ENCODE measurements at places on chromosomes 2 and 18.

GRCh38 chr2:113755035-113755834 is 1.2 kb downstream of the SLC35F5 start:
- DNase-seq, result no peak

GRCh38 chr2:26483516-26483915 is 5.6 kb upstream of the OTOF start:
- DNase-seq, result no peak

DNA sequence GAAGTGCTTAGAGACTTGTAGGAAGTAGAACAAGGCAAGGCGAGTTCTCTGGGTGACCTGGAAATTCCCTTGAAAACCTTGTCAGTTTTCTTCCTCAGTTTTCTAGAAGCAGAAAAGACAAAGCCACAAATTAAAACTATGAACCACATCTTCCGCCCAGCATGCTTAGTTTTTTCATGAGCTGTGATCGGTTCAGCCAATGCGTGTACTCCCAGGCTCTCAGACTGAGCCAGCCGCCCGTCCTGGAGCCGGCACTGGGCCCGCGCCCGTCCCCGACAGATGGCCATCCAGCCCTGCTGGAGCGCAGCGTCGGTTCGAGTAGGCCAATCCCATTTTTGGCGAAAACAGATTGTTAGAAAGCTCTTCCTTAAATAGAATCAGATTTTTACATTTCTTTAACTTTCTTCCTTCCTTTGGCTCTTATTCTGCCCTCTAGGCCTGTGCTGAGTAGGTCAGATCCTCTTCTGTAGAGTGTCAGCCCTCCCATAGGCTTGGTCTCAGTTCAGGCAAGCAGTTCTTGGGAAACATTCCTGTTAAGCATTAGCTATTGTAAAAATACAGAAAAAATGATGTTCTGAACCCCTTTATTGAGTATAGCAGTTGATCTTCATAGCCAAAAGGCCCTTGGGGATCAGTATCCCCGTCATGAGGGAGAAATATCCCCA is 112.5 kb downstream of the NCK2 start:
- DNase-seq, result peak; percentile 54

GRCh38 chr2:184004289-184004947 is 593.9 kb upstream of the ZNF804A start:
- no peak for DNase-seq

- no peak for DNase-seq
These were observed 57.1 kb upstream of the TWIST2 start for GRCh38 chr2:238790833-238791230.

GRCh38 chr2:20515290-20516220 is 68.7 kb downstream of the RHOB start:
- DNase-seq, result no peak

- DNase-seq, result no peak
These were observed 17.5 kb upstream of the TNS1 start for GRCh38 chr2:218020281-218020680.

DNA sequence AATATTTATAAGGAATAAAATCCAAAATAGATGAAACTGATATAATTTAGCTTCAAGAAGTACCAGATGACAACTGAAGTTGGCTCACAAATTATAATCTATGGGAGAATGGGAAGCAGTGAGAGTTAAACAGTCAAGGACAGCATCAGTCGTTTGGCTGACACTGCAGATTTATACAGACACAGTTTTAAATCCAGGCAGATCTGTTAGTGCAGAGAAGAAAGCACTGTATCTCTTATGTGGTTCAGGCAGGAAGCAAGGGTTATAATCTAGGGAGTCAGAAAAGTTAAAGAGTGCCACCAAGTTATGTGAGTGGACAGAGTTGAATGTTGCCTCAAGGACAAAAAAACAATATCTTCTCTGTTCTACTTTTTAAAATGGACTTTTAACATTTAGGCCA is 880.2 kb downstream of the TSN start:
- no peak for DNase-seq

DNA sequence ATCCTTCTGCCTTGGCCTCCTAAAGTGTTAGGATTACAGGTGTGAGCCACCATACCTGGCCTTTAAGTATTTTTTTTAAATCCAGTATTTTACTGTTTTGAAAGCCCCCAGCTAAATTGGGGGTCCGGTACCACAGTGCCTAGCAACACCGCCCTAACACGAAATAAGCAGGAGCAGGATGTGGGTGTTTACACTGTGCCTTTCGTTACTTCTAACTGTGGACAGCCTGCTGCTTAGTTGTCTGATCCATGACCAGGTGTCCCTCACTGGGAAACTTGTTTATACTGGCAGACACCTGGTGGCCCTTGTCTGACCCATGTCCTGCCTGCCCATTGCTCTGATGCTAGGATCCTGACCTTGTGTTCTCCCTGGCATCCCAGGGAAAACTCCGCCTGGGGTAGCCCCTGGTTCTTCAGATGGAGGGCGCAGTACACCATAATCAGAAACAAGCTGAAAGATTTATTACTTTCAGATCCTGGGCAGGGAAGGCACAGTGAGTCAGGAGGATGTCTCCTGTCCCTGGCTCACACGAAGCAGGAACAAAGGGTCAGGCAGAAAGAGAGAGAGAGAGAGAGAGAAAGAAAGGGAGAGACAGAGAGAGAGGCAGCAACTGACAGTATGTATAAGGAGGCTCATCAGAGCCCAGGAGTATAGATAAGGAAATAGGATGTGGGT is 55.7 kb downstream of the NCAPH start:
- no peak for DNase-seq

GRCh38 chr18:62091487-62092120 is 95.3 kb downstream of the PIGN start:
- no peak for DNase-seq

DNA sequence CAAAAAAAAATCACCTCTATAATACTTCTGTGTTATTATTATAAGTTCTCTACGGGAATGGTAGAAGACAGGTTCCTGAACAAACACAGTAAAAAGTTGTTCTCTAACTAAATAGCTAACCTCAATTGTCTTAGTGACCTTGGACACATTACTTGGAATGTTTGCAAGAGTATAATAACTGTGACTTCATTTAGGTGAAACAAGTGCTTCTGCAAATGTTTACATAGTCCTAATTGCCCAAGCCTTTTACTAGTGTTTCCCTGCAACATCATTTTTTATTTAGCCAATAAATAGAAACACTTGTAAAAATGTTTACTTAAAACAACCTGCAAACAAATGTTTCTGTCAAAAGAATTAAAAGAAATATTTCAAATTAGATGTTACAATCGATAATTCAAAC is 9.9 kb downstream of the PLEKHM3 start:
- no peak for DNase-seq

- DNase-seq, result no peak
These were observed 158.0 kb downstream of the RAPGEF4 start for GRCh38 chr2:172893671-172894070.

GRCh38 chr2:240785424-240786335 is 34.3 kb downstream of the KIF1A start:
- DNase-seq, result no peak

- DNase-seq, result no peak
These were observed 159.9 kb downstream of the BARD1 start for GRCh38 chr2:214649440-214650205.

DNA sequence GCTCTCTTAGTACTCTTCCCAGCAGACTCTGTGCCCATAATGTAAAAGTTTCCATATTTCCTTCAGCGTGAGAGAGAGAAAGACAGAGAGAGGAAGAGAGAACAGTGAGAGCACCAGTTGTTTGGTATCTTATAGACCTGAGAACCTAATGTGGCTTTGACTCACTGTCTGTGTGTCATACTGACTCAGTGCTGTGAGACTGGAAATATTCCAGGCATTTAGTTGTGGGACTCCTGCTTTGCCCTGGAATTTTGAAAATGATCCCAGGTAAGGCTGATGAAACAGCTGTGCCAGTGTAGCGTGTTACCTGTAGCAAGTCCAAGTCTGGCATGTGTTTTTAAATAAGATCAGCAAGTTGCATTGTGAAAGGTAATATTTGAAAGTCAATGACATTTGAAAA is 87.9 kb upstream of the KCNH7 start:
- DNase-seq, result no peak

GRCh38 chr2:151478011-151478410 is 68.3 kb downstream of the RIF1 start:
- DNase-seq, result no peak

GRCh38 chr2:230777721-230778120 is 65.1 kb downstream of the CAB39 start:
- DNase-seq, result no peak

DNA sequence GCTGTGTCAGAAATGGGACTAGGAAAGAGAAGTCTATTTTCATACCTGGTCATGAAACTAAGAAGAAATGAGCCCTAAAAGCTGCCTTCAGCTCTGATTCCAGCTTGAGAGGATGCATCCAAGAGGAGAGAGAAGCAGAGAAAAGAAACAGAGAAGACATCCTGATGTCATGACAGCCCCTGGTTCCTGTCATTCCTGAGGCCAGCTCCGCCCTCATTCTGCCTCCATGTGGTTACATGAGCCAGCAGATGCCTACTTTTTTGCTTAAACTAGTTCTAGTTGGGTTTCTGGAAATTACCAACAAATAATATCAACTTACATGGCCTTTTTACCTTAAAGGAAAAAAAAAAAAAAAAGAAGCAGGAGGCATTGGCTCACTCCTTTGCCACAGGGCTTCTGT is 14.1 kb upstream of the ACKR3 start:
- DNase-seq, result no peak

DNA sequence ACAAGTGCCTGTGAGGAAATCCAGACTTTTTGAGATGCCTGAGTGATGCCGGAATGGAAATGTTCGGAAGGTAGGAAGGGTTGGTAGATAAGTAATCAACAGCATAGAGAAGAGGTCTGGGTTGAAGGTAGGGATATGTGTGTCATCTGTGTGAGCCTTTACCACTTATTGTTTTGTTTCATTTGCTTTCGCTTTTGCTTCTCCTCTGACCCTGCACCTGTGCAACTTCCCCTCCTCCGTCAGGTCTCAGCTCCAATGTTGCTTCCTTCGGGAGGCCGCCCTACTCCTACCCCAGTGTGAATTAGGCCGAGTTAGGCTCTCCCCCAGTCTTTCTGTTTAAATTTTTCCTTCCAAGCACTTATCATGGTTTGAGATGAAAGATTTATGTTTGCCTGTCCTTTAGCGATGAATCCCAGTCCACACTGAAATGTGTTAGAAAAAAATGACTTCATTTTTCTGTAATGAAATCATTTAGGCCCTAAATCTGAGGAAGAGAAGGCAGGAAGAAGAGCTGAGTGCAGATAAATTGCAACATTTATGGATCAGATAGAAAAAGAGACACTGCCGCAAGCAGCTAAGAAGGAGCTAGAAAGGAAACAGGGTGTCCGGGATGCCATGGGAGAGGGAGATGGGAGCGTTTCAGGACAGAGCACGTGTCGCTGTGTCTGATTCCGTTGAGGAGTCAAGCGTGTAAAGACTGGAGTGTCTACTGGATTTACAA is 139.6 kb upstream of the PELI1 start:
- no peak for DNase-seq

DNA sequence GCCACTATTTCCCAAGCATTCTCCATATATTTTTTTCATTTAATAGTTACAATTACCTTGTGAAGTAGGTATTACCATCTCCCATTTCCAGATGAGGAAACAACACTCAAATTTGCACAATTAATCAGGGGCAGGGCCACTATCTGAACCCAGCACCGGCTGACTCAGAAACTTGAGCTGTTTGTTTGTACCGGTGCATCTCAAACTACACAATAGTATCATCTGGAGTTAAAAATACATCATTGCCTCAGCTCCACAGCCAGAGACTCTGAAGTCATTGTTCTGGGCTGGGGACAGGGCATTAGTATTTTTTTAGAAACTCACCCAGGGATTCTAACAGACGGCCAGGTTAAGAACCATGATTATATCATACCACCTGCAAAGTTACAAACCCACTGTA is 55.9 kb downstream of the CDCA7 start:
- DNase-seq, result no peak

GRCh38 chr18:59719544-59720181 is 22.4 kb upstream of the CCBE1 start:
- DNase-seq, result no peak

DNA sequence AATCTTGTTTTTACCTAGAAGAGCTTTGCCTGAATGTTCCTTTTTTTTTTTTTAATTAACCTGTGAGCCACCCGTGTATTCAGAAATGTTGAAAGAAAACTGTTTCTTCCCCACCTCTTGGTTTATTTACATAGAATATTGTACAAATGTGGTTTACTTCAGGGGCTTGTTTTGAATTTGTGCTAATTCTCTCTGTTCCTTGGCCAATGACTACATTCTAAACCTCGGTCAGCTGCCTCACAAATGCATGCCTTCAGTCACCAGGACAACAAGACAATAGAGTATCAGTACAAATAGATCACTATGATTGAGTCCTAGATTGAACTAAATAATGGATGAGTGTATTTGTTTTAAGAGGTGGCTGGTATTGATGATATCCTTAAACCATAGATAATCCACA is 36.0 kb downstream of the AGFG1 start:
- no peak for DNase-seq

DNA sequence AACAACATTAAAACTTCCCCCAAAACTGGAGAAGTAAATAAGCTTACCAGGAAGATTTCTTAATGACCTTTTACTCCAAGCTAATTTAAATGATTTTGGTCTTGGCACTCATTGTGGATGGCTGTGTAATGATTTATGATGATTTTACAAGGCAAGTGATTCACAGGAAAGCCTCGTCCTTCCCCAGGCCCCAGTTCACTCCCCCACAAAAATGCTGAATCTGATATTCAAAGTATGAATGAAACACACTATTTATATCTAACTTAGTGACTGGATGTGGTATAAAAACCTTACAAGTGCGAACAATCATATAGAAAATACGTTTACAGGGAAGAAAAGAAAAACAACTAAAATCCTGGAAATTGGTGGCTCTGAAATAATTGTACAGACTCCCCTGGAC is 49.8 kb downstream of the ZNF516 start:
- DNase-seq, result no peak

DNA sequence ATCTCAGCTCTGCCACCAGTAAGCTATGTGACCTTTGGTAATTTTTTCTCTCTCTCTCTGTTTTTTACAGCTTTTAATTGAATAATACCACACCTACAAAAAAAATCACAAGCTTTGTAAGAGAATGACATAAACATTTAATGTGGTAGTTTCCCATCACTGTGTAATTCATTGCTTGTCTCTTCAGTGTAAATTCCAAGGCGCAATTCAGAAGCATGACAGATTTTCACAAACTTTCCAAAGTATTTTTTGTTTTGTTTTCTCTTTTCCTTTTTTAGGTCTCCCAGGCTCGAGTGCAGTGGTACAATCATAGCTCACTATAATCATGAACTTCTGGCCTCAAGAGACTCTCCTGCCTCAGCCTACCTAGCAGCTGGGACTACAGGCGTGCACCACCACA is 25.0 kb upstream of the PPM1B start:
- no peak for DNase-seq

DNA sequence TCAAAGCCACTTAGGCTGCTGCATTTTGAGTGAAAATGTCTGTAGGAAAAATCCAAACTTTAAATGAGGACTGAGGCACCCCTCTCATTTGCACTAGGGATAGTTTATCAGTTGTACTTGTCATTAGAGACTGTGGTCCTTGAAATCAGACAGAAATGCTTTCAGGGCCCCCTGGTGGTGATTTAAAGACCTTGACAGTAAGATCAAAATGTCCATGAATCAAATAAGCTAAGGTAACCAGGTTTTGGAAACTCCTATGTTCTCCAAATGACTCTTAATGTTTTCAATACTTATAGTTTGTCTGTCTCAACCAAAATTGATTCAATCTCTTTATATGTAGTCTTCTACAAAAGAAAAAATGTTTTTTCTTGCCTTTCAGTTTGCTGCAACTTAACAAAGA is 28.8 kb upstream of the DDX18 start:
- DNase-seq, result no peak

GRCh38 chr18:36405611-36406010 is 108.1 kb downstream of the FHOD3 start:
- DNase-seq, result no peak

- no peak for DNase-seq
These were observed 42.7 kb upstream of the LTBP1 start for GRCh38 chr2:32904074-32904473.

GRCh38 chr2:143796051-143796450 is 666.8 kb downstream of the ARHGAP15 start:
- no peak for DNase-seq
